Effector CD8-positive, alpha-beta T cell (primary cell): ENCODE measurements at places on chromosomes 13 and 19.

DNA sequence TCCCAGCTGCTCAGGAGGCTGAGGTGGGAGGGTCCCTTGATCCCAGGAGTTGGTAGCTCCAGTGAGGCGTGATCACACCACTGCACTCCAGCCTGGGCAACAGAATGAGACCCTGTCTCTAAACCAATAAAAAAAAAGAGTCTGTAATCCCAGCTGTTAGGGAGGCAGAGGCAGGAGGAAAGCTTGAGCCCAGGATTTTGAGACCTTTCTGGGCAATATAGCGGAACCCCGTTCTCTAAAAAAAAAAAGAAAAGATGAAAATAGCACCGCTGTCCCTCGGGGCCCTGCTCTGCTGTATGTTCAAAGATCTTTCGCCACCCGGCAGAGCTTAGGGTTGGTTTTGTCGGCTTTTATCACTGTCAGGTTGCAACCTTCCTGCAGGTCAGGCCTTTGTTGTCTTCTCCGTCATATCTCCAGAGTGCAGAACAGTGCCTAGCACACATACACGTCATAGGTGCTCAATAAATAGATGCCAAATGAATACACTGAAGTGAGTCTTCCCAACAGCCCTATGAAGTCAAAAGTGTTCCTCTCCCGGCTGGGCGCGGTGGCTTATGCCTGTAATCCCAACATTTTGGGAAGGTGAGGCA lies 13.4 kb upstream of the BCAM start:
- no peak for DNase-seq

DNA sequence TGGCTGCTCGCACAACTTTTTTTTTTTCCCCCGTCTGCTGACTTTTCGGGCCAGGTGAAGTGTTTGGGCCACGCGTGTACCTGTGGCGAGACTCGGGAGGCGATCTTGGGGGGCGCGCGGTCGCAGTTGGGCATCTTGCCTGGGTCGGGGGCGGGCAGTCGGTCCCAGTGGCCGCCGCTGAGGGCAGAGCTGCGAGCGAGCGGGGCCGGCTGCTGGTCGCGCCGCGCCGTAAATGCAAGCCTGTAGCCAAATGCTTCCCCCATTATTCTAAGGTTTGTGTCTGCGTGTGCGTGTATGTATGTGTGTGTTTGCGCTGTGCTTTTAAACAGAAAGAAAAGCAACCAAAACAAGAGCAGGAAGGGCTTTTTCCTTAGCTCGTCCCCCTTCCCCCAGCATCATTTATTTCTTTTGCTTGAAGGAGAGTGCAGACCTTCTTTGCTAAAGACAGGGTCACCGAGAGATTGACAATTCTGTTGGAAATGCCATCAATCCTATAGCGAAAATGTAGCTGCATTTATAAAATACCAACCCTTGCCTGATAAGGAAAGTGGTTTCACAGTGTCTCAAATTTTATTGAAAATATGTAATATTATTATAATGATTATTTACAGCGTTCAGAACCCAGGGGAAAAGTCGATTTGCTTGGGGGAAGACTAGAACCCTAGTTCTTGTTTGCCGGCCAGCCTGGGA lies 143.2 kb upstream of the ZNF536 start:
- DNase-seq: no peak

DNA sequence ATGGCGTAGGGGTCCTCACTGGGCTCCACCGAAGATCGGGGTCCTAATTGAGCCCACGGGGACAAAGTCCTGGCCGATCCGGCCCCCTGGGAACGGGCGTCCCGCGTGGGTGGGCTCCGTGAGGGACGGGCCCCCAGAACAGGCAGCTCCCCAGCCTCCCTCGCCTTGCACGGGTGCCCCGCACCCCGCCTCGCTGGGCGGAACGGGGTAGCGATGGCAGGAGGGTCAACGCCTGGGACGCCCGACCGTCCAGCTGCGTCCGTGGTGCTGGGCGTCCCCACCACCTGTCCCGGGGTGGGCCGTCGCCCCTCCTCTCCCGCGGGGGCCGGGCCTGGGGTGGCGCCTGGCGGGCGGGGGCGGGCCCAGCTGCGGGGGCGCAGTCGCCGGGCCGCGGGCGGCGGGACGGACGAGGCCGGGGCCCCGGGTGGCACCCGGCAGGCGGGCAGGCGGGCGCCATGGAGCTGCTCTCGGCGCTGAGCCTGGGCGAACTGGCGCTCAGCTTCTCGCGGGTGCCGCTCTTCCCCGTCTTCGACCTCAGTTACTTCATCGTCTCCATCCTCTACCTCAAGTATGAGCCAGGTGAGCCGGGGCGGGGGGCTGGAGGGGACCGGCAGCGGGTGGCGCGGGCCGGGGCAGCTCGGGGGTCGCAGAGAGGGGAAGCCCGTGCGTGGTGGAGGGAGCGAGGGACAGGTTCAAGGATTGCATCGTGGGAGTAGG lies at the start of gene TMEM38A:
Gene TMEM38A, plus strand, starts transcription at position 377 of the 717 bp plus-strand sequence. Its CDS starts 79 bp downstream, at position 456.
- DNase-seq: peak; percentile 27

DNA sequence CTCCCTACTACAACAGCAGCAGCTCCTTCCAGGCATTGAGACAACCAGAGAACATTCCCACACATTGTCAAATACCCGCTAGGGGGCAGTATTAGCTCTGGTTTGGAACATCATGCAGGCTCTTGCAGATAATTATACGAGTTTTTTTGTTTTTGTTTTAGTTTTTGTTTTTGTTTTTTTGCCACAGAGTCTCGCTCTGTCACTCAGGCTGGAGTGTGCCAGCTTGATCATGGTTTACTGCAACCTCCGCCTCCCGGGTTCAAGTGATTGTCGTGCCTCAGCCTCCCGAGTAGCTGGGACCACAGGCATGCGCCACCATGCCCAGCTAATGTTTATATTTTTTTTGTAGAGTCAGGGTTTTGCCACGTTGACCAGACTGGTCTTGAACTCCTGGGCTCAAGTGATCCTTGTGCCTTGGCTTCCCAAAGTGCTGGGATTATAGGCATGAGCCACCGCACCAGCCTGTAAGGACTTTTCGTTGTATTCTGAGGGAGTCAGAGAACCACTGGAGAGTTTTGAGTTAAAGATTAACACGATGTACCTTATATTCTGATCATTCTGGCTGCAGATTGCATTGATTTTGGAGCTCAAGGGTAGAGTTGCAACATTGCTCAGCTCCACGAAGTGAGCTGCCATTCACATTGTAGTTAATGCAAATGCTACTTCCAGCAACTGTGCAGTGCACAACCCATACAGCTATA lies 41.7 kb upstream of the CEACAM20 start:
- DNase-seq: peak; percentile 12

- DNase-seq: no peak
Observed at GRCh38 chr13:45137526-45137925, 17.2 kb downstream of the GTF2F2 start.

- no peak for DNase-seq
Observed at GRCh38 chr19:33187183-33187540, 7.0 kb upstream of the LRP3 start.
